AG04450 (cell line): ENCODE measurements at places on chromosomes 5 and 9.
A peak's percentile ranks its signal among the peaks of the same experiment; 100 is the strongest.

- no peak for DNase-seq
Observed at GRCh38 chr5:180541710-180542109, 47.5 kb downstream of the CNOT6 start.

GRCh38 chr9:71571186-71571585 lies 197.1 kb downstream of the CEMIP2 start:
- DNase-seq = no peak

DNA sequence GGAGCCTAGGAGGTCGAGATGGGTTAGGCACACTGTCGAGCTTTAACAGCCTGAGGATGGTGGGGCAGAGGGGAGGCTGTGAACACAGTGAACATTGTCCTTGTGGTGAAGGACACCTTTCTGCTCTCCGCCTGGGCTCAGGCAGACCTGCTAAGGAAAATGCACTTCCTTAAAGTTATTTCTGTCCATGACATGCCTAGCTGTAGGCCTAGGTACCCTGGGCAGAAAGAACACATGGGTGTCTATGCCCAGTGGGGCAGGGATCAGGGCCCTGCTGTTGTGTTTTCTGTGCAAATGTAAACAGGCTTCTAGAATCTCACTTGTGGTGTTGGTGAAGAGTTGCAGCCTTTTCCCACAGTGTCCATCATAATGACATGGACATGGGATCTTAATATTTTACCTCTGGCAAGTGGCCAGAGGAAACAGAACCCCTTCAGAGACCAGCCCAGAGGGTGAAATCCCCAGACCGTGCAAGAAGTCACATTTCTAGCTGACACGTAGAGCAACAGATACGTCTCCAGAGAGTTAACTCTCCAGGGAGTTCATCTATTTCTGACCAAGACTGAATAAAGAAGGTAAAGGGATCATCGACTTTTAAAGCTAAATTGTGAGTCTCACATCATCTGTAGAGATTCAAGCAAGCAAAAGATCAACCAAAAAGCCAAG lies 79.2 kb downstream of the C9orf152 start:
- DNase-seq = no peak

GRCh38 chr5:131607418-131607817 lies 27.6 kb downstream of the RAPGEF6 start:
- no peak for DNase-seq

DNA sequence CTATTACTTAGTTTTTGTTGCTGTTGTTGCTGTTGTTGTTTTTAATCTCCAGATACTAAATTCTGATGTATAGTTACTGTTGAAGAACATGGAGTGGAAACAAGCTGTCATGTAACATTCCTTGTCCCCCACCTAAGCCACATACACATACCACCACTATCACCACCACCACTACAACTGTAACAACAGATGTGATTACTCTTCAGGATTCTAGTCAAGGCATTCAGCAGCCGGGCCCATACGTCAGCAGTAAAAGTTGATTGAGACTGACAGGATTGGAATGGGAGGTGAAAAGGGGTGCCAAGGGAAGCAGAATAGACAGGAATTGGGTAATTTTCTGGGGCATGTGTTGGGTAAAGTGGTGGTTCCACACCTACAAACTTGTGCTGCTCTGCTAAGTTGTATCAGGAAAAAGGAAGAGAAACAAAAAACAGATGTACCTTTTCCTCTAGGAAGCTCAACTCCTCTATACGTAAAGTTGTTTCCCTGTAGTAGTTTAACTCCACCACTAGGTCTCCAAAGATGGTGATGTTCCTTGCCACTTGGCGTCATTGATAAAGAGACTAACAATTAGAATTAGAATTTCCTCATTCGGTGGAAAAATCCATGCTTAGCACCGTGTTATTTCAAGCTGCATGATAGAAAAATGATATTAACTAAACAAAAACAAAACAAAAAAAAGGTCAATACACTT lies 138.6 kb downstream of the ARRDC3 start:
- no peak for DNase-seq

DNA sequence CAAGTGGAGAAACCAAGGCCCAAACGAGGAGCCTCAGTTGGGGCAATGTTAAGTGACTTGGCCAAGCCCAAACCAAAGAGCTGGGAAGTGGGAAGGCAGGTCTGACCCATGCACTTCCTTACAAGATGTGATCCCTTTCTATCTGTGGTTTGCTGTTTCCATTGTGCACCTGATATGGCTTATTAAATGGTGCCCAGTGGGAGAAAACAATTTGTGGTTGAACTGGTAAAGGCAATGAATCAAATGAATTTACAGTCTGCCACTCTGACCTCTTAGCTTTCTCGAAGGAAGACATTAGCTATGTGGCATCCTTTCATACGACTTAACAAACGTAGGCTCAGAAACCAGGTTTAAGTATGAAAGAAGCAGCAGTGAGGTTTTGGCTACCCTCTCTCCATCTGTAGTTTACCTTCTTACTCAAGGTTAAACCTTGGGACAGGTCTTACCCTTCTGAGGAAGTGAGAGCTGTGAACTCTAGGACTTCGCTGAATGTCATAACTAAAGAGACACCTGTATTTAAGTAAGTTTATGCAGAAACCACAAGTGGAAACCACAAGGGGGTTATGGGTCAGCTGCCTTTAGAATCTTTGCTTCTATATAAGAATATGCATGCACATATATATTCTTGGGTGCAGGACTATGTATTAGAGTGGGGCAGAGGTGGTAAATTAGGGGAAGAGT lies 100.5 kb upstream of the SPATA31D4 start:
- DNase-seq = no peak

GRCh38 chr9:14096258-14096922 lies 217.6 kb downstream of the NFIB start:
- DNase-seq = no peak

DNA sequence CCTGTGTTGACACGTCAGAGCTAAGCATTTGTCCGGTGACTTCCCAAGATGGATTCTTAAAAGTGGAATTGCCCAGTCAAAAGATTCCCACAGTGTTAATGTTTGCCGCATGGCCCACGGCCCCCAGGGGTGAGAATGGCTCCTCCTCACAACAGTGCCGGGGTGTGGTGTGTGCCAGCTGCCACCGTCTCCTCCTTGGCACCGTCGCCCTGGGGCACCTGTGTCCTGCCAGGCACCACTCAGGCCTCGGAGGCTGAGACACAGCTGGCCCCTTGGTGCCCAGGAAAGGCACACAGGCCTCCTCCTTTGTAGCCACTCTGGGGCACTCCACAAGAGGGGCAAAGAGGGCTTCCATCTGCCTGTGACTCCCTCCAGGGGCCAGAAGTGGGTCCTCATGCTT lies 4.3 kb downstream of the KCNT1 start:
- DNase-seq = no peak

- no peak for DNase-seq
Observed at GRCh38 chr9:107336718-107337360, 53.8 kb downstream of the RAD23B start.

GRCh38 chr5:108360280-108360679 lies 21.6 kb downstream of the FBXL17 start:
- DNase-seq = no peak

- no peak for DNase-seq
Observed at GRCh38 chr5:78610163-78610583, 38.4 kb downstream of the LHFPL2 start.

DNA sequence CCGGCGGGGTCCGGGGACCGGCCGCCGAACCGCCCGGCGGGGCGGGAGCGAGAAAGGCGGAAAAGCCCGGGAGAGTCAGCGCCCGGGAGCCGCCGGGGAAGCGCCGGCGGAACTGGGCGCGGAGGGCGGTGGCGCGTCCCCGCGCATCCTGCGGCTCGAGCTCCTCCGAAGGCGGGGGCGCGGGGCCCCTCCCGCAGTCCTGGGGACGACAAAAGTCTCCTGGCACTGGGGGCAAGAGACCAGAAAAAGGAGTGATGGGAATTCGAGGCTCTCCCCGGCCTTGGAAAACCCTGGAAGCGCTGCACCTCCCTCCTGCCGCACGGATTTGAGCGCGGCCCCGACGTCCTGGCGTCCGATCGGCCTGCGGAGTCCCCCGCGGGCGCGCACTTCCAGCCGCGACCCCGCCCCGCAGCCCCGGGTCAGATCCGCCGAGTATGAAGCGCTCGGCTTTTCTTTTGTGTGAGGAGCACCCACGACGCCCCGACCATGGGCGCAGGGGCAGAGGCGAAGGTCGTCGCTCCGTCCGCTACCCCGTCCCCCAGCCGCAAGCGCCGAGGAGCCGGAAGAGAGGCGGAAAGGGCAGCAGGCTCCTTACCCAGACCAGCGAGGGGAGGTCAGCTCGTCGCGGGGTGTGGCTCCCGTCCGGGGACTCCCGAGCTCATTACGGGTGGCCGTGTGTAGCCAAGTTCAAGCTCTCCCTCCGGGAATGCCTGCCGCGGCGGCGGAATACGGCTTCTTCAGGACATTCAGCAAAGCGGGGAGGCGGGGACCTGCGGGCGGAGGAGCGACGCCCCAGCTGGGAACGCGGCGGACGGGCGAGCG lies at the start of gene EPB41L4A:
EPB41L4A (minus strand) TSS at position 114 of the 822 bp plus-strand sequence. CDS start 238 bp downstream, outside the sequence.
- no peak for DNase-seq

DNA sequence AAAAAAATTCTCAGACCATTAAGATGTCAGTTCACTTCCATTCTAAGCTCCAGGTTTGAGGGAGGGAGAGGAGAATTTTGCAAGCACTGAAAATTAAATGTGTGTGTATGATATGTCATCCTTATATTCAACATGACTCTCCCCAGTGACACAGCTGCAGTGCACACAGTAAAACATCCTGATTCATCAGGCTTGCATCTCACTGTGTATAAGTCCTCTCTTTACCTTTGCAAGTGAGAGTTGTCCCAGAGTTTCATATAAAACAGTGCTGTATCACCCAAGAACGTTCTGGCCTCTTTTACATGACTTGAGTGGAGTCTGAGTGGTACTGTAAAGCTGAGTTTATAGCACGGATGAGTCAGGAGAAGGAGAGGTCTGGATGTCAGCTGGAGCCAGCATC lies 50.0 kb downstream of the DMRT2 start:
- DNase-seq = no peak

- no peak for DNase-seq
Observed at GRCh38 chr5:61245936-61246335, 83.7 kb upstream of the SMIM15 start.

GRCh38 chr9:99449726-99450125 lies 227.6 kb downstream of the SEC61B start:
- DNase-seq = no peak

DNA sequence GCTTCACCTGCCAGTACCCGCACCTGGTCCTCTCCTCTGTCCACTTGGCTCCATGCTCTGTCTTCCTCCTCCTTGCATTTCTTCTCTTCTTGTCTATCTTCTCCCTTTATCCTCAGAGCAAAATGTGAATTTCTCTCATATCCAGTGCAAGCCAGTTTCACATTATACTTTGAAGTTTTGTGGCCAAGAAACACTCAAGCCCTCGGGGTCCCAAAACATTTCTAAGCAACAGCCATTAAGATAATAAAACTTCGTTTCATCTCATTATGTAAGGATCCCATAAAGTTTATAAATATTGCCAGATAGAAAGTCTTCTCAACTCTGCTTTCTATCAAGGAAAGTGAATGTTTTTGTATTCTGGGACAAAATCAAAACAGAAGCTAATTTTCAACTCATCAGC lies 178.8 kb downstream of the SNX18 start:
- DNase-seq = no peak

- DNase-seq = no peak
Observed at GRCh38 chr9:123550797-123551196, 194.8 kb downstream of the CRB2 start.

GRCh38 chr9:131708226-131709002 lies 31.5 kb downstream of the RAPGEF1 start:
- no peak for DNase-seq

DNA sequence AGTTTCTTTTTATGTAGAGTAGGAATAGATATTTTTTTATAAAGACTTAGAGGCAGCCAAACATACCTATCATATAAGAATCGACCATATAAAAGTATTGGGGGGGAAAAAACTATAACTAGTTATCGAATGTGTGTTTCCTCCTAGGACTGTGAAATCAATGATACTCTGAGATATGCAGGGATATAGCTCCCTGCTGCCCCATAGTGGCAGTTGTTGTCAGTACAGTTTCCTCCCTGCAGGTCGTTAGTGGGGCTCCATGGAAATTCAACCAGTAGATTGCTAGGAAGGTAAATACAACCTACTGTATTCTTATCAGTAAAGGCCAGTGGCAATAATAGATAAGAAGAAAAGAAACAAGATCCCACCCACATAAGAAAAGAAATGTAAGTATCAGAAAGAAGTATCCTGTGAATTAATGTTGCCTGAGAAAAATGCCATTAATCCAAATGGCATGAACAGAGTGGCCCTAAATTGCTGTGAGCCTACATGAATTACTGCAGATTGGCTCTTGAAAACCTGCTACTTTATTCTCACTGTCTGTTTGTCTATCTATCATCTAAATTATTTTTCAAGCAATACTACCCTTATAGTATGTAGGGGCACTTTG lies 136.9 kb upstream of the FBN2 start:
- peak; percentile 24 for DNase-seq

- DNase-seq = no peak
Observed at GRCh38 chr9:130209422-130209821, 37.2 kb downstream of the NCS1 start.

DNA sequence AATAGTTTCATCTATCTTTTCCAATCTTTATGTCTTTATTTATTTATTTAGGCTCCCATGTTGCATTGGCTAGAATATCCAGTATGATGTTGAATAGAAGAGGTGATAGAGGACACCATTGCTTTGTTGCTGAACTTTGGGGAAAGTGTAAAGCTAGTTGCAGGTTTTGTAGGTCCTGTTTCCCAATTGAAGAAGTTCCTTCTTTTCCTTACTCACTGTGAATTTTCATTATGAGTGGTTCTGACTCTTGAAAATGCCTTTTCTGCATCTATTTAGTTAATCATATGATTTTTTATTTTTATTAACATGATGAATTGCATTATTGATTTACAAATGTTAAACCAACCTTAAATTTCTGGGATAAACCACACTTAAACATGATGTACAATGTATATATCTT lies 58.9 kb upstream of the NR3C1 start:
- DNase-seq = no peak

- DNase-seq = no peak
Observed at GRCh38 chr5:102289251-102289899, 6.7 kb downstream of the SLCO4C1 start.

- no peak for DNase-seq
Observed at GRCh38 chr5:147093138-147093537, 141.7 kb upstream of the STK32A start.

- no peak for DNase-seq
Observed at GRCh38 chr5:149857499-149857898, 87.1 kb downstream of the PDE6A start.

GRCh38 chr5:126900796-126901195 lies 123.9 kb downstream of the LMNB1 start:
- DNase-seq = no peak

- no peak for DNase-seq
Observed at GRCh38 chr5:33258553-33258952, 182.2 kb upstream of the TARS1 start.

GRCh38 chr9:89668216-89668865 lies 63.5 kb downstream of the GADD45G start:
- no peak for DNase-seq

DNA sequence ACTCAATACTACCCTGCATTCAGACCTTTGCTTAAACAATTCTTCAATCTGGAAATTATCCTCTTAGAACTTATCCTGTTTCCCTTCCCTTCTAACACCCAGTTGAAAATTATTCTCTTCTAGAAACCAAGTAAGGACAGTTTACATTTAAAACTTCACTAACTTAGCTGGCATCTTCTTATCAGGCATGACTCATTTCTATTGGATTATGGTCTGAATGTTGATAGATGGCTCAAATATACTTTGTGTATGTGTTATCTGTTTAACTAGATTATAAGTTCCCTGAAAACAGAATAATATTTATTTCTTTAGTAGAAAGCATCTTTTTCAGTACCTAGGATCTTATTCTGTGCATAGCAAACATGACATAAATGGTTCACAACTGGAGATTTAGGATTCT lies 161.9 kb downstream of the PPP2R2B start:
- DNase-seq = no peak

- DNase-seq = no peak
Observed at GRCh38 chr5:143334903-143335302, 68.6 kb downstream of the NR3C1 start.
